ENCODE measurements at places on chromosomes 11 and 22. TPM values are rescaled to one million over a fixed set of nuclear protein-coding genes. Genes with fewer than 3 reads are reported as not detected.

DNA sequence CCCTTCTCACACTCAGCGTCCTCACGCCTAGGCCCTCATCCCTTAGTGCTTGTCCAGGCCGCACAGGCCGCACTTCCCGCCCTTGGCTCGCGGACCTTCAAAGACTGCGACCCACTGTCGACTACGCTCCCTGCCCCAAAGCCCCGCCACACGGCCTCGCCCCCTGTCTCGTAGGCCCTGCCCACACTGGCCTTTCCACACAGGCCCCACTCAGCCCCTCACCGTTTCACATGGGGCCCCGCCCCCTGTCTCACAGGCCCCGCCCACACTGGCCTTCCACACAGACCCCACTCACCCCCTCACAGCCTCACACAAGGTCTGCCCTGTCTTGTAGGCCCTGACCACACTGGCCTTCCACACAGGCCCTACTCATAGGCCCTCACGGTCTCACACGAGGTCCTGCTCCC is 11.0 kb downstream of the NRXN2 start:
- H3K36me3 ChIP-seq: no peaks in the 10 kb centered on the region
- H3K4me3 ChIP-seq: no peak overlapping the region
- H3K27me3 ChIP-seq: peaks cover 63% of the 10 kb centered on the region
- no peak for DNase-seq

DNA sequence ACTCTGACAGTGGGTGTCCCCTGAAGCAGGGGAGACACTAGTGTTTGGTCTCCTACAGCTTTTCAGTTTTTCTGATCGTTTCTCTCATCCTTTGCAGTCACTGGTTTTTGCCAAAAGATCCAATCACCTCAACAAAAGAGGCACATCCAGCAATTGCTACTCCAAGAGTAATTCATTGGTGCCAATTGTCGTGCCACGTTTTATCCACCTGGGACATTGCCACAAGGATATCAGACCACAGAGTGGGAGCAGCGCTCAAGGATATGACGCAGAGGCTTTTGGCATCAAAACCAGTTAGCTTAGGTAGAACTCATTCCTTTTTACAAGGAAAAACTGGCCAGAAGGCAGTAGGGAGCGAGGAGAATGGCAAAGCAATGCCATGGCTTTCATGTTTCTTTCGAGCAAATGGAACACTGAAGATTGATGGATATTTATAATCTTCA is 40.9 kb upstream of the BLID start:
- peaks cover 4% of the 10 kb centered on the region for H3K27me3 ChIP-seq
- H3K4me3 ChIP-seq: no peak overlapping the region
- no peak overlapping the region for H3K27ac ChIP-seq
- H3K36me3 ChIP-seq: no peaks in the 10 kb centered on the region
- no peak for DNase-seq
- peaks cover 9% of the 10 kb centered on the region for H3K4me1 ChIP-seq

GRCh38 chr11:1296287-1296686 is 13.1 kb downstream of the TOLLIP start:
- no peaks in the 10 kb centered on the region for H3K36me3 ChIP-seq
- no peak for DNase-seq
- no peak overlapping the region for H3K27ac ChIP-seq
- no peak overlapping the region for H3K4me3 ChIP-seq
- H3K27me3 ChIP-seq: no peaks in the 10 kb centered on the region
- H3K4me1 ChIP-seq: peaks cover 2% of the 10 kb centered on the region

- no peaks in the 10 kb centered on the region for H3K27me3 ChIP-seq
- H3K4me1 ChIP-seq: peaks cover 38% of the 10 kb centered on the region
- no peak overlapping the region for H3K4me3 ChIP-seq
- peak overlapping the region; percentile 30 for H3K27ac ChIP-seq
- H3K36me3 ChIP-seq: no peaks in the 10 kb centered on the region
- DNase-seq: no peak
These were observed 20.1 kb upstream of the SORL1 start for GRCh38 chr11:121431820-121432526.

DNA sequence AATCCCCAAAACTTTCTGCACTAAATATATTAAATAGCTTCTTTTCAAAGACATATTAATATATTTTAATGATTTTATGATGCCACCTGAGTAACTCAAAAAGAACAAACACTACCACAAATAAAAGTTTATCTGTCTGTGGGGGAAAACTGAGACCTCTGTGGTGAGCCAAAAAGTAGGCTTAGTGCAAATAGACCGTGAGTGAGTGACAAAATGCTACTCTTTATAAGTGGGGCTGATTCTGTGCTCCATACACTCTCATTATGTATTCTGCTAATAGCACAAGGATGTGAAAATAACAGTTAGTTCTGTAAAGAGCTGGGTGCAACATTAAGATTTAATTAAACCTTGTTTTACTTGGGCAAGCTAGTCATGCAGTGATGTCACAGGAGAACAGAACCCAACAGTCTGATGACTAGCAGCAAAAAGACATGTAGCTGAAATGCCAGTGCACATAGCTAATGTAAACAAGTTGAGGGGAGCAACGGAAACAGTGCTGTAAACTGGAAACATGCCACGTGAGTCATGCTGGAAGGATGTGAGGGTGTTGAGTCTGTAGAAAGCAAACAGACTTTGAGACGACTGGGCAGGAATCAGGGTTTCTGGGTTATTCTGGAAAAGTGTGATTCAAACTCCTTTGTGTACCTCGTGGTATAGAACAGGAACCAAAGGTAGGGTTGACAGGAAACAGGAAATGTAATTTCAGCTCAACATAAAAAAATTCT is 1130.4 kb downstream of the LRRC4C start:
- H3K27ac ChIP-seq: no peak overlapping the region
- no peaks in the 10 kb centered on the region for H3K36me3 ChIP-seq
- no peak overlapping the region for H3K4me3 ChIP-seq
- H3K27me3 ChIP-seq: no peaks in the 10 kb centered on the region
- no peaks in the 10 kb centered on the region for H3K4me1 ChIP-seq

- H3K36me3 ChIP-seq: no peaks in the 10 kb centered on the region
- H3K4me1 ChIP-seq: no peaks in the 10 kb centered on the region
- no peak overlapping the region for H3K27ac ChIP-seq
These were observed 537.4 kb upstream of the LUZP2 start for GRCh38 chr11:23959462-23959861.

DNA sequence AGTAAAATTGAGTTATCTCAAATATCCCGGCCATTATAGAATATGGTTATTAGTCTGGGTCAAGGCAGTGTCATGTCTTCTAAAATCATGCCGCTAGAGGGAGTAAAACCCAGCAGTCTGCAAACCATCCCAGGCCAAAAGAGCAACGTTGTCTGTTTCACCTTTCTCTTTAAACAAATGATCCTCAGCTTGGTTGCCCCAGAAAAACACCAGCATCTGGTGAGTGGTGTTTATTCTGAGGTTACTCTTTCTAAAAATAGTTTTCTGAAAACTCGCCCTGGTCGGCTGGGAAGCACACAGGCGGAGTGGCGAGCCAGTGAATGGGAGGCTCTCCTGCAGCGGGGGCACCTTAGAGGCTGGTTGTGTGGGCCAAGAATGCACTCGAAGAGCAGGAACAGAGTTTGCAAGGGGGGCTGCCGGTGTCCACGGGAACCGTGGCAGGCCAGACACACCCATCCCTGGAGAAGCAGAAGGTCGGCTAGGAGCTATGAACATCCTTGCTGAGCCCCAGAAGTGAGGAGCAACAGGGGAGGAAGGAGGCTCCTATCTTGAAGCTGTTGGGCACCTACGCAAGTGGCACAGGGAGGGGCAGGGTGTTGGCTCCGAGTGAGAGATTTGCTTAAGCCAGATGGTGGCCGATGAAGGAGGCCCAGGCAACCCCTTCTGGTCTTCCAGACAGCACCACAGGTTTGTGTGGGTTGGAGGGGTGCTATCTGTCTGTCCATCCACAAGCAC is 297.1 kb downstream of the ETS1 start:
- H3K4me3 ChIP-seq: peak overlapping the region; percentile 81
- DNase-seq: peak; percentile 80
- H3K27ac ChIP-seq: peak overlapping the region; percentile 96
- H3K36me3 ChIP-seq: peaks cover 22% of the 10 kb centered on the region

DNA sequence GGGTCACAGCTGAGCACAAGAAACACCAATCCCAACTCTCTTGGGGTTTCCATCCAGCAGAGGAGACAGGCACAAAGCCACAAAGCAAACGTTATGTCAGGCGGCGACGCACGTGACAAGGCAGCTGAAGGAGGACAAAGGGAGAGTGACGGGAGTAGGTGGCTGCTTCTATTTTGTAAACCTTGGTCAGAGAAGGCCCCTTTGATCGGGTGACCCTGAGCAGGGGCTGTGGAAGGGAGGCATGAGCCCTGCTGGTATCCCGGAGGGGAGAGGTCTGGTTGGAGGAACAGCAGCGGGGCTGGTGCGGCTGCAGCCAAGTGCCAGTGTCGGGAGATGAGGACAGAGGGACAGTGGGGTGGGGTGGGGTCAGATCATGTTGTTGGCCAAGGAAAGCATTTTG is 17.3 kb upstream of the RFPL3 start:
- no peak overlapping the region for H3K27ac ChIP-seq
- H3K4me3 ChIP-seq: no peak overlapping the region
- H3K4me1 ChIP-seq: no peaks in the 10 kb centered on the region
- DNase-seq: no peak

GRCh38 chr22:19802894-19803735 is 42.5 kb downstream of the TBX1 start:
- H3K4me1 ChIP-seq: no peaks in the 10 kb centered on the region
- no peak overlapping the region for H3K4me3 ChIP-seq
- no peak for DNase-seq
- peaks cover 4% of the 10 kb centered on the region for H3K36me3 ChIP-seq
- no peaks in the 10 kb centered on the region for H3K27me3 ChIP-seq
- no peak overlapping the region for H3K27ac ChIP-seq

SSH3 gene
- total RNA-seq: 19.4 TPM

C11orf21 gene
- 8.8 TPM for total RNA-seq

MS4A4E gene
- not detected for total RNA-seq

BCL2L13 gene
- 34.5 TPM for total RNA-seq

ABCC8 gene
- total RNA-seq: not detected

BTBD18 gene
- total RNA-seq: not detected

CSNK2A3 gene
- 2.2 TPM for total RNA-seq

All from activated CD4-positive, alpha-beta memory T cell treated with anti-CD3 and anti-CD28 coated beads for 36 hours (primary cell).